ENCODE measurements at places on chromosomes 5 and 9.

DNA sequence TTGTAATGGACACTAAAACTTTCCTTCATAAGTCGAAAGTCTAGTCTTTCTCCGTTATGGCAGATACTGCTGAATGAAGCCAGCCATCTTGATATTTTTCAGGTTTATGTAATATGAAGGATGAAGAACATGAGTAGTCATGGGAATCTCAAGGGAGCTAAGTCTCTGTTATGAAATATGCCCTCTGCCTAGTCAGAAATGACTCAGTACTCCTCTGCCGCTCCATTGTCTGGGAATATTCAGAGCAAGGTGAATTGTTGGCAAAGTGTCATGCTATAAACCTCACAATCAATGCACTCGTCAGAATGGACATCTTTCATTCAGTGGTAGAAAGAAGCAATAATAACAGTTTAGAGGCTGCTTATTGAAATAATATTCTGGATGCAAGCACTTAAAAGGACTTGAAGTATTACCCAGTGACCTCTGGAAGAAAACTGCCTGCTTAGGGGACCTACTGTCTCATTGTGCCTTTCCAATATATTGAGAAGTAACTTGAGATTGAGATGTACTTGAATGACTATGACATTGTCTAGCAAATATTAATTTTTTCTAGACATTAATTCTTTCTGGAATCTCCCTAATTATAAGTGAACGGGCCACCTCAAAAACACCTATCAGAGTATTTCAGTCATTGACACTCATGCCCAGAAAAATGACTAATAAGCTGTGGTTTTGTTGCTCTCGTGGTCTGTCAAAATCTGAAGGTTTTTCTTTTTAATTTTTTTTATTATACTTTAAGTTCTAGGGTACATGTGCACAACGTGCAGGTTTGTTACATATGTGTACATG is 1011.5 kb upstream of the ACO1 start:
- no peak for DNase-seq

DNA sequence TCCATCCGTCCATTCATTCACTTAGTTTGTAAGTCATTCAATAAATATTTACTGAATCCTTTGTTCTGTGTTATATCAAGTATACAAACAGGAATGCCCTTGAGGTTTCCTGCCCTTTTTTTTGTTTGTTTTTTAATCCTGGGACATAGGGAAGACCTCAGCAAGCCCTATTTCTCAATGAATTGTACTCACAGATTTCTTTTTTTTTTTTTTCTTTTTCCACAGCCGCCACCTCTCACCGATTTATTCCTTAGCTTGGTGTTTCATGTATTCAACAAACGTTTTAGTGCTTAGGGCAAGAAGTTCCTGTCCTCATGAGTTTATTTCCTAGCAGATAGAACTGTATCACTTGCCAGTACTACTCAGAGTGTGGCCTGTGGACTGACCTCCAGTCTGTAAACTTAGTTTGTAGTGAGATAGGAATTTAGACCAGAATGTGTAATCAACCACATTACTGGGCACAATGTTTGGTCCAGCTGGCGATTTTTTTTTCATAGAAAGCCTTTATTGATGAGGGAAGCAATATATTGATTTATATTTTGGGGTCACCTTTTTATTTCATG is 35.4 kb upstream of the C5orf47 start:
- DNase-seq, result no peak

GRCh38 chr5:68688547-68688946 is 405.3 kb upstream of the SLC30A5 start:
- no peak for DNase-seq

DNA sequence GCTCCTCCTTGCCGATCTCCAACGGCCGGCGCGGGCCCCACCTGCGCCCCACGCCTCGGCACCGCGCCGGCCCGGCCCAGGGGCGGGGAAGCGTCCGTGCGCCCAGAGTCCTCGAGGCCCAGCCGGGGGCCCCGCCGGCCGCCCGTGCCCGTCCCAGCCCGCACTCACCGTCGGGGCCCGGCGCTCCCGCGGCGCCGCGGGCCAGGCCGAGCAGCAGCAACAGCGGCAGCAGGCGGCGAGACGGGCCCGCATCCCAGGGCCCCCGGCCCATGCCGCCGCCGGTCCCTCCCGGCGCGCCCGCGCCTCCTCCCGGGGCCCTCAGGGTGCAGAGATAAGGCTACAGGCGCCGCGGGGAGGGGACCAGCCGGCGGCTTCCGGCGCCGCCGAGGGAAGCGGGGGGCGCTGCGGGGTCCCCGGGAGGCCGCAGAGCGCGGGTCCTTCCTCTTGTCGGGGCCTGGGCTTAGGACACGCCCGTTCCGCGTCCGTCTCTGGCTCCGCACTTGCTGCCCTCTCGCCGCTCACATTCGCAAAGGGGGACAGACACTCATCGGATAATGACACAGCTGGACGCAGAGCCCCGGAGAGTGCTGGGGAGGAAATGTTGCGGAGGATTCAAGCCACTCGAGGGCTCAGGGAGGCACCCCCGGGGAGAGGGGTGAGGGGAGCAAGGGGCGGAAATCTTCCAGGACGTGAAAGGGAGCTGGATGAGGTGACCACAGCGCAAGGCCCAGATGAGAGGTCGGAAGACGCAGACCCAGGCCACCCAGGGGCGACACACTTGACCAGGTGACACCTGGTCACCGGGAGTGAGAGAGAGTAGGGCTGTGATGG is at the start of gene SUSD1:
TSS of gene SUSD1 (minus strand) at position 333 of the 831 bp plus-strand sequence. CDS start at position 271, 62 bp downstream.
- DNase-seq, result no peak

DNA sequence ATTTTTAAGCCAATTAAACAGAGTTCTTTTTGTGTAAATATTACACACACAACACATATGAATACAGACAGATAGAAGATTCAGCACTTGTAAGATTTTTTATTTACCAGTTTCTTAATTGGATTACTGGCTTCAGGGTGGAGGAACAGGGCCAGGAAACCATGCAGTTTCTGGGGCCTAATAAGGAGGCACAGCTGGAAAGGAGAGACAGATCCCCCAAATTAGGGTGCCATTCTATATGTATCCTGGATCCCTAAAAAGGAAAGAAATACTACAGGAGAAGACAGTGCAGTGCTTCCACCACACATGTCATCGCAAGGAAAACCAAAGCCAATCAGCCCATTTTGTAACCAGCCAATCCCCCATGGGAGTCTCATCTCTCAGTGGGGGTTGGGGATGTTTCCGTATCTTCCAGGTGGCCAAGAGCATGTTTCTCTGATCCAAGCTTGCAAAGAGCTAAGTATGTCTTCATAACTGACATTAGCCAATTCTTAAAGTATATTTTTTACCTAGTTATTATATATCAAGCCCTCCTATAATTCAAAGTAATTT is 15.8 kb upstream of the ABO start:
- no peak for DNase-seq

GRCh38 chr5:176629317-176629852 is 949 bp downstream of the SNCB start:
- no peak for DNase-seq

- no peak for DNase-seq
These were observed 93.0 kb downstream of the THBS4 start for GRCh38 chr5:80128141-80128540.

- no peak for DNase-seq
These were observed 213.9 kb downstream of the PBX3 start for GRCh38 chr9:125961072-125961471.

DNA sequence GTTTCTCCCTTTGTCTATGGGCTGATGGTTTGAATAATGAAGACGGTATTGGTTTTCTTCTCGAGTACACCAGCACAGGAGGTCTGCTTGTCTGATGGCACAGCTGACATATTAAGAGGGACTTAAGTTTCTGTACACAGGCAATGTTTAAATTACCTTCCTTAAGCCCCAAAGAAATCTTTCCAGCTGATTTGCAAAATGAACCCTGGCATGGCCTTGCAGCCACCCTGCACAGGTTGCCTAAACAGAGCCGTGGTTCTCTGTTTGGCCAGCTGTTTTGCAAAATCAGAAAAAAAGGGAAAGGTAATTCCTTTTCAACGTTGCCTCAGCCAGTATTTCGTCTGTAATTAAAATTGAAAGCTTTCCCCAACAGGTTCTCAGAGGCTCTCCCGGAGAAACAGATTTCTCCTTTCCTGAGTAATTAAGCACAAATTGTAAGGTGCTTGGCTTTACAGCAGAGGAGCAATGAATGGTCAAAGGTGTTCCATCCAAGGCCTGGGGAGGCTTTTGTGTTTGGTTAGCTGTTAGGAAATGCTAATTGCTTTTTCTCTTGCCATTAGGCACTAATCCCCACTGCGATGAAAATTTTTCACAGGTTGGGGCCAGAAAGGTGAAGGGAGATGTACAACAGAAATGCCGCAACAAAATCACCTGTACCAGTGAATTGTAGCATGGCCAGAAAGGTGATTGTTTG is 138.9 kb downstream of the RASEF start:
- no peak for DNase-seq

- no peak for DNase-seq
These were observed 37.3 kb upstream of the TRIO start for GRCh38 chr5:14105718-14106410.

DNA sequence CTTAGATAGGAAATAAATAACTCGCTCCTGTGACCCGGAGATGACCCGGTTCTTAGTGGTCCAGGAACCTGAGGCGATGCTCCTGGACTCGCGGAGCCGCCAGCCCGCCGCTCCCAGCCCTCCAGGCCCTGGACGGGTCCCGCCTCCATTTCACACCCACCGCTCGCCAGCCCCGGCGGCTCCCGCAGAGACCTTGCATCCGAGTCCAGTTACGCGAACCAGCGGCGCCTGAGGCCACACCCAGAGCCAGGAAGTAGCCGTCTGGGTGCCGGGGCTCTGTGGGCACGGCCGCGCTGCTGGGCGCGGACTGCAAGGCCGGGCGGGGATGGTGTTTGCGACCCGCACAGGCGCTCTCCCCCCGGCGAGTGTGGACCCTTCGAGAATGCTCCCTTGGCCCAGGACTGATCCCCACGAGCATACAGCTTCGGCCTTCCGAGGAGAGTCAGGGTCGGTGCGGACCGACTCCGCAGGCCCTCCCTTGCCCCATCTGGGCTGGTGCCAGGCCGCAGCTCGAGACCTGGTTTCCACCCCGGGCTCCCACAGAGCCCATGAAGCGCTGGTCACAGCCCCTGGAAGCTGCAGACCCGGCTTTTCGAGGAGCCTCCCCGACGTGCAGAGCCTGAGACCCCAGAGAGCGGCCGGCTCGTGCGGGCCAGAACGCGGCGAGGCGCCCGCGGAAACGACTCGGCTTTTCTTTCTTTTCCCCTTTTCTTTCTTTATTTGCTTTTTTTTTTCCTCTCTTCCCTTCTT is 5.2 kb upstream of the BARX1 start:
- no peak for DNase-seq

GRCh38 chr9:107883496-107884124 is 394.0 kb upstream of the KLF4 start:
- DNase-seq, result no peak

GRCh38 chr5:62093976-62094375 is 212.0 kb upstream of the KIF2A start:
- DNase-seq, result no peak

- DNase-seq, result no peak
These were observed 28.1 kb downstream of the ARHGAP26 start for GRCh38 chr5:142798099-142798770.

DNA sequence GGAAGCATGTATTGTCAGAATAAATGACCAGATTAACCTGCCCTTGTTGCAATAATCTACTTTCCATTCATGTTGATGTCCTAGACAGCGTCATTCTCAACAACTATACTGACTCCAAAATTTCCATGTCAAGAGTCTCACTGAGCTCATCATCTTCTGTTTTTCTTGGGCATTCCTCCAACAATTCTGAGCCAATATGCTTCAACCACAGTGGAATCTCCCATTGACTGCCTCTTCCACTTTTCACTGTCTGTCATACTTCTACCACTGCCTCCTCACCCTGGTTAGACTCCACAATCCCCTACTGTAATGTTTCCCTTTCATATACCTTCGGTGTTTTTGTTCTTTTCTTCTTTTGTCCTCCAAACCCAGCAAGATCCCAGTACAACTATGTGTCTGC is 162.8 kb downstream of the TLE1 start:
- no peak for DNase-seq

DNA sequence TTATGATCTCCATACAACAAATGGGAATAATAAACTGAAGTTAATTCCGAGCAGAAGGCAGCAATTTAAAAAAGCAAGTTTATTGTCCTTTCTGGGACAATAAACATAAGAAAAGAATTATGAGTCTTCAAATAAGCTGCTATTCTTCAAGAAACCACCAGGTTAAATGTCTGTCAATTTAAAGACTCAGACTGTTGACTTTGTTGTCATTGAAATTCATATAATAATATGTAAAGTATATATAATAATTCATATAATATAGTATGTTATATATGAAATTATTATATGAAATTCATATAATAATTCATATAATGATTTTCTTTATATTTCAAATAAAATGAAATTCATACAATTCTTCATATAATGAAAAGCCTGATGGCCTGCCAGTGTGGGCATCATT is 497.5 kb upstream of the RGMB start:
- DNase-seq, result no peak

GRCh38 chr9:98818764-98819163 is 11.3 kb downstream of the GALNT12 start:
- no peak for DNase-seq

DNA sequence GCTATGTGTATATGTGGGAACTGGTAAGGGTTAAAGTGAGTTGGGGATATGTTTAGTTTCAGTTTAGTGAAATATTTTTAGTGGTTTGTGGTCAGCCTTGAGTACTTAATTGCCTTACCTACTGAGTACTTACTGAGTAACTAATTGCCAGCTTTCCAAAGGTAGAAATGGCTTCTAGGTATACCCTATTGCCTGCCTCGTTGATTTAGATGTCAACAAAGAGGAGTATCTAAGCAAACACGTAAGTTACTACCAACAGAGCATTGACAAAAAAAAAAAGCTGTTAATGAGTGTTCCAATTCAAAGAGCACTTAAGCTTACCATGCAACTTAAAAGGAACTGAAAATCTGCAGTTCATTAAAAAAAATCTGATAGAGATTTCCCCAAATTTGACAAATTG is 8.8 kb downstream of the ATP10B start:
- no peak for DNase-seq

DNA sequence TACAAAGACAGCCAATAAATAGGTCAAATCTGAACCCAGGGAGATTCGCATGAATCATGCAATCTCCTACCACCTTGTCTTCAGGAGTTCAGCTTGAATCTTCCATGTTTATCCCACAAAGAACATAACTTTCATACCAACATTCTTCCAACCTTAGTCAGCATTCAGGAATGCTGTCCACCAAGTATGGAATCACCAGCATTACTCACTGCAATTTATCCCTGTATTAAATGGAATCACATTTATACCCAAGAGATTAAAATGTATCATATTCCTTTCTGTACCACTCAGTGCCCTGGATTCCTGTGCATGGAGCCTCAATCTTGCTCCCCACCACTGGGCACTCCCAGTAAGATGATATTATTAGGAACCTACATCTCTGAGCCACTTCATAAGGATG is 162.6 kb downstream of the GLIS3 start:
- no peak for DNase-seq

DNA sequence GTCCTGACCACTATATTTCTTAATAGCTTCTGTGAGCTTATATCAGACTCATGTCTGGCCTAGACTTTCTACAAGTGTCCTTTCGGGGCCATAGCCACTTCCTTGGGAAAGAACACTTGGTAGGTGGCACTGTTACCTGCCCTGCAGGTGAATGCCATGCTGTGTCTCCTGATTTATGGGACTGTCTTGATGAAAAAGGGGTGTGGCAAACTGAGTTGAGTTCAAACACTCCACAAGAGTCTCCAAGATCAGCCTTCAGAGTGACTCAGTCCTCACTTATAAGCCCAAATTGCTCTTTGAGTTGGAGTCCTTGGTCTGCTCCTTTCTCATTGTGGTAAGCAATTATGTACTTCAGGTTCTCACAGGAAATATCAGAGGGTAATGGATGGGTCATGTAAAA is 9.9 kb upstream of the ANKHD1 start:
- DNase-seq, result no peak
